AG09319 (cell line): ENCODE measurements at places on chromosomes 7 and 10.

DNA sequence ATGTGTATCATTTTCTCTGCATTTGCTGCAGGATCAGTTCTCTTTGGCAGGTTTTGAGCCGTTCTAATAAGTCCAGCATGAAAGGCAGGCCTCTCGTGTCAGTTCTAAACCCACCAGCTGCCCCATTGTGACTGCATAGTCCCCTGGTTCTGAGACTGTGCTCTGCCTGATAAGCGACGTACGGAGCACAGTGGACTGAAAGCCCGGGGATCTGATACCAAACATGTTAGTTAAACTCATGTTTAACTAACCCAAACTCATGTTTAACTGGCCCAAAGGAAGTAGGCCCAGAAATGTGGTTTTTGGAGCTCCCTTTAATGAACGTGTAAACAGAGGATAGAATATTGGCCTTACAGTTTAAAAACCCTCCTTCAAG lies 98.0 kb upstream of the PDCD4 start:
- no peak for DNase-seq

GRCh38 chr10:112517451-112517862 lies 70.4 kb downstream of the VTI1A start:
- no peak for DNase-seq

GRCh38 chr10:27019827-27020226 lies 80.5 kb downstream of the ANKRD26 start:
- DNase-seq, result no peak

DNA sequence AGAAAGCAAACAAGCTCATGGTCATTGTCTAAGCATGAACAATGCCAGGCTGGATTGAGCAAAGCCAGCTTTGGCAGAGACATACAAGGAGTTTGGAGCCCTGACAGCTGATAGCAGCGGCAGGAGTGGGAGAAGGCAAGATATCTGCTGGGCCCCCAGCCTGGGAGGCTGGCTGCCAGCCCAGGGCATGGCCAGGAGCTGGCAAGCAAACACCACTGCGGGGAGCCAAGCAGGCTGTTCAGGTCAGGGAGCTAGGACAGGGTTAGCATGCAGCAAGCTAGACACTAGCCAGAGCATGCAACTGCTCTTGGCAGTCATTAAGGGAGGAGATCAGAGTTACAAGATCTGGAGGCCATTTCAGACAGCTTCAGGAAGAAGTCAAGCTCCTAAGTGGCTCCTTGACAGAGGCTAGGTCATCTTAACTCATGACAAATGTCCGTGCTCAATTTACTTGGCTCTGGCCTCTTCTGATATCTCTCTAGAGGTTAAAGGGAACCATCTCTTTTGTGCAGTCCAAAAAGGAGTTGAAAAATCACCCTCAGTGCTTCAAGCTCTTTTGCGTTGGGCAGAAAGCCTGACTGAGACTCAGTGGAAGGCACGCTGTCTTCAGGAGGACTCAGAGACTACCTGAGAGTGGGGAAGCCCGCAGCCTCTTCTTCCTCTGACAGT lies 436.8 kb upstream of the C7orf33 start:
- DNase-seq, result no peak

- DNase-seq, result no peak
Observed at GRCh38 chr10:17195083-17195482, 6.4 kb downstream of the TRDMT1 start.

- peak; percentile 93 for DNase-seq
Observed at GRCh38 chr10:30182191-30183054, 123.0 kb upstream of the JCAD start.

DNA sequence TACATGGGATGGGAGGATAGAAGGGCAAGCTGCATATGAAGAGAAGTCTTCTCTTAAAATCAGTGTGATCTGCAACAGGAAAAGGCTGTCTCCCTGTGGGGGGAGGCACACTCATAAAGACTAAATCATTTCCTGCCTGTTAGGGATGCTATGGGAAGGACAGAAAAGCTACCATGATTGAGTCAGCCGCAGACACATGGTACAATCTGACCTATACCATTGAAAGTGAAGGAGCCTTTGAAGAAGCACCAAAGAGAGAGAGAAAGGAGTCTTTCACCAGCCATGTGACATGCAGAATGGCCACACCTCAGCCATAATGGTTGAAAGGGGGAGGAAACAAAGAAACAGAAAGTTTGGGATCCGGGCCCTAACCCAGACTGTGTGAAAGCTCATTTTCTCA lies 29.1 kb downstream of the NUDCD3 start:
- no peak for DNase-seq

- no peak for DNase-seq
Observed at GRCh38 chr7:140435252-140435895, 31.5 kb downstream of the RAB19 start.

DNA sequence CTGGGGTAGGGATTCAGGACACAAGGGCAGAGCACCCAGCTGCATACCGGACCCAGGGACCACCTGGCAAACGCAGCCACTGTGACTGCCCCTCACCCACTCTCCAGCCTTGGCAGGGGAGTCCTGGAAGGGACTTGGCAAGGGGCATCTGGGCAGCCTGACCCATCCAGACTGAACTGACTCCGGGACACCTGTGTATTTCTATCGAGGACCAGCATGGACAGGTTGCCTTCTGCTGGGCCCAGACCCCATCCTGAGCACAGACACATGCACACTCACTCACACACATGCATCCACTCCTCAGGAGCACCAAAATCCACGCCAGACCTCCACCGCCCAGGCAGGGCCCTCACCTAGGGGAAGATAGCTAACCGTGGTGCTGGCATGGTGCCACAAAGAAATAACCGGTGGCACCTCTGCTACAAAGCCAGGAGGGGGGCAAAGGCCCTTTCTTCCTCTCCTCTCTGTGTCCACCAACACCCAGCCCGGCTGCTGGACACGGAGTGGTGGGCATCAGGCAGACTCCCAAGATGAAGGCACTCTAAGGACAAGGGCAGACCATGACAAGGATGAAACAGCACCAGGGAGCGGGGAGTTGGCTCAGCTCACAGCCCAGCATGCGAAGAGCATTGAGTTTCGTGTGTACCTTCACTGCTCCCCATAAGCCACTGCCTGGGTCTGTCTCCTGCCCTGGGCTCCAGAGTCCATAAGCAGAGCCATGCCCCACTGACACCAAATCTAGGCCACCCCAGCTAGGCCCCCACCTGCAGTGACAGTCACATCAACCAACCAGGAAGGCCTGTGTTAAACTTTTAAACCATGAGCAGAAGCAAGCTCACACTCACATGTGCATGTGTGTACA lies 35.3 kb downstream of the KCNH2 start:
- DNase-seq, result no peak

DNA sequence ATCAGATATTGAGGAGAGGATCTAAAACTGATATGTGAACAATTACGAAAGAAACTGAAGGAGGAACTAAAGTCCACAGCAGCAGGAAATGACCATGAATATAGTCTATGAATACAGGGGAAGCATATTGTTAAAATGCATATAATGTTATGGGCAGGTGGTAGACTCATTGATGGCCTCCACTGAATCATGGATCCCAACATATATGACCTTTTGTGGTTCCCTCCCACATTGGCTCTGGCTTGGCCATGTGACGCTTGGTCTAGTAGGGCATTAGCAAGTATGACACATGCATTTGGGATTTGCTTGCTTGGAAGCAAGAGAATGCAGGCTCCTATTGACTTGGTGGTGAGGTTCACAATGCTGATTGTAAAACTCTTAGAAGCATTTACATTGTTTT lies 55.2 kb upstream of the RAB18 start:
- no peak for DNase-seq

DNA sequence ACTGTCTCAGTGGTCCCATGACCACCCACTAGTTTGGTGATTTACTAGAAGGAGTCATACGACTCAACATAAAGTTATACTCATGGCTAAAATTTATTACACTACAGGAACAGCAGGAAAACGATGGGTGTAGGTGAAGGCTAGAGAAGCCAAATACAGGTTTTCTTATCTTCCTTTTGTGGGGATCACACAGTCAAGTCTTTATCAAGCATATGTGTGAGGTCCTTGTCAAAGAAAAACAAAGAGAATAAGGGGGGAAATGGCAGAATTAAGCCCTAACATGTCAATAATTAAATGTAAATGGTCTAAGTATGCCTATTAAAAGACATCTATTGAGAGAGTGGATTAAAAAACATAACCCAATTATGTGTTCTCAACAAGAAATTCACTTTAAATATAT lies 47.8 kb upstream of the UBN2 start:
- no peak for DNase-seq

- DNase-seq, result no peak
Observed at GRCh38 chr7:3427957-3428356, 126.9 kb downstream of the SDK1 start.

DNA sequence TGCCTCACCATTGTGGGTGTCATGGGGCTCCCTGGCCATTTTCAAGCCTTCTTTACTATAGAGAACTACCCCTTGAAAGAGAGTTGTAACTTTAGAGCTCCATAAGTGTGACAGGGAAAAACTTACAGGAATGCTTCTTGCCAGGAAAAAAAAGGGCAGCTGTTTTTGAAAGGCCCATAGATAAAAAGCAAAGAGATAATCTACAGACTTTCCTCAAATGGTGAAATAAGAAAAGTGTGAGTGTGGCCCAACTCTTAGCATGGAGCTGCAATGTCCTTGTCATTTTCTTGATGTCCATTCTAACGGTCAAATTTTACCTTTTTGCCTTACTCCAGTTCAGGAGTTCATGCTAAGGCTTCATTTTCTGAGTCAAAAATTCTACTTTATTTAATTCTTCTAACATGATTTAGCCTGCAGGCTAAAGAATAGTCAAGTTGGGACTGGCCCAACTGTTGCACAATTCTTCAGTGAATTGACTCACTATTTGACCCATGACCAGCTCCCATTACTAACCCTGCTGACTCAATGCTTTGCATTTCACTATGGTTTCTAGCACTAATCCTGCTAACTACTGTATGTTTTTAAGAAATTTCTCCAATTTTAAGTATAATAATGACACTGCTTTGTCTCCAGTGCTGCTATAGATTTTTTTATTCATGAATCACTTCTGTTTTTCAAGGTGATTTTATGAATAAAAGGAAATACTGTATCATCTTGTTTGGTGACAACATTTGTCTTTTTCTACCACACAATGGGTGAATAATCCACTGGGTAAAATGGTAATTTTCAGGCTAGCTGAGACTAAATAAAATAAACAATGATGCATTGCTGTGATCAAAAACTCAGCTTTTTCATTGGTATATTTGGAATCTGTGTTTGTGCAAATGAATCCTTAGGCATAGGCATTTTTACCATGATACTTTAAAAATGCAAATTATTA lies 41.4 kb upstream of the SGCE start:
- peak; percentile 77 for DNase-seq

GRCh38 chr7:117323851-117324711 lies 1.2 kb upstream of the WNT2 start:
- DNase-seq, result no peak

DNA sequence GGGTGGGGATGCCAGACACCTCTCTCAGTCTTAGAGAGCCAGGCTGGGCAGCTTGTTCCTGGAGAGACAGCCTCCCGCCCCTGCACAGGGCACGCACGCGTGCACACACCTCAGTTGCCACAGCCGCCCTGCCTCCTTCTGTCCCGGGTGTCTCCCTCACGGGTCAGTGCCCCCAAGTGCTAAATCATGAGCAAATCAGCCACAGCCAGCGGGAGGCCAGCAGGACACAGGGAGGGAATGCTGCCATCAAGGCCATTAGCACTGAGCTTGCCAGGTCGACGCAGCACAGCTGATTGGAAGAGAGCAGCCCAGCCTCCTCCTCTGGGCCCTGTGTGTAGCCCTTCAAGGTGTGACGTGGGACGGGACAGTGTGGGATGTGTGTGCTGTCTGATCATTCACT lies 130.4 kb downstream of the CDH23 start:
- no peak for DNase-seq

DNA sequence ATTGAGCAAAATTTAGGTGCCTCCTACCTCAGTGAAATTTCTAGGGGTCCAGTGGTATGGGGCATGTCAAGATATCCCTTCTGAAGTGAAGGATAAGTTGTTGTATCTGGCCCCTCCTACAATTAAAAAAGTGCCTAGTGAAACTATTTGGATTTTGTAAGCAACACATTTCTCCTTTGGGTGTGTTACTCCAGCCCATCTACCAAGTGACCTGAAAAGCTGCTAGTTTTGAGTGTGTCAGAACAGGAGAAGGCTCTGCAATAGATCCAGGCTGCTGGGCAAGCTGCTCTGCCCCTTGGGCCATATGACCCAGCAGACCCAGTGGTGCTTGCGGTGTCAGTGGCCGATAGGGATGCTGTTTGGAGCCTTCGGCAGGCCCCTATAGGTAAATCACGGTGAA lies 46.0 kb downstream of the PTPRE start:
- no peak for DNase-seq

- DNase-seq, result no peak
Observed at GRCh38 chr10:44011603-44011981, 362.9 kb upstream of the ZNF32 start.

- DNase-seq, result no peak
Observed at GRCh38 chr7:45568536-45569289, 5.5 kb upstream of the ADCY1 start.

GRCh38 chr7:81802251-81802650 lies 32.4 kb upstream of the HGF start:
- DNase-seq, result no peak

DNA sequence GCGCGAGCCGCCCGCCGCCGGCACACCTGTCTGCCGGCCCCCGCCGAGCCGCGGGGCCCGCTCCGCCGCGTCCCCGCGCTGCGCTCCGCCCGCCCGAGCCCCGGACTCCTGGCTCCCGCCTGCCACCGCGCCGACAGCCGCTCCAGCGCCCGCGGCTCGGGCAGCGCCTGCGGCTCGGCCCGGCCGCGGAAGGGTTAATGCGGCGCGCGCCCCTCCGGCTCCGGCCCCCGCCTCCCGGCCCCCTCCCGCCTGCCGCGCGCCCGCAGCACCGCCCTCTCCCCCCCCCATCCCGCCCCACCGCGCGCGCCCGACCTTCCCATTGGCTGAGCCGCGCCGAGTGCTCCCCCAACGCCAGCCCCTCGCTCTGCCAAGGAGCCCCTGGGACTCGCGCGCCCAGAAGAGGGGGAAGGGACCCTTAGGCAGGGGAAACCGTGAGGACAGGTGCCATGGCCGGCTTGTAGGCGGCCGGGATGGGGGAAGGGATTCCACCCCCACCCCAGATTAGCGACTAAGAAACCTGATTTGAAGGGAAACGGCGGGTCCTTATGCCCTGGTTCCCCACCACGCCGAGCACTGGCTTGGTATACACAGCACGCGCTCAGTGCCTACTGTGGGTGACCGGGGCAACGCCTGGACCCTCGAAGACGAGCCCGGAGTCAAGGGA lies at the start of gene KCNH2:
TSS of gene KCNH2 (minus strand) at position 196 of the 664 bp plus-strand sequence. CDS start 408 bp downstream, outside the sequence.
- no peak for DNase-seq

GRCh38 chr7:117210397-117210796 lies 112.5 kb downstream of the WNT2 start:
- no peak for DNase-seq

- DNase-seq, result no peak
Observed at GRCh38 chr7:27161214-27161720, 4.1 kb downstream of the HOXA9 start.

DNA sequence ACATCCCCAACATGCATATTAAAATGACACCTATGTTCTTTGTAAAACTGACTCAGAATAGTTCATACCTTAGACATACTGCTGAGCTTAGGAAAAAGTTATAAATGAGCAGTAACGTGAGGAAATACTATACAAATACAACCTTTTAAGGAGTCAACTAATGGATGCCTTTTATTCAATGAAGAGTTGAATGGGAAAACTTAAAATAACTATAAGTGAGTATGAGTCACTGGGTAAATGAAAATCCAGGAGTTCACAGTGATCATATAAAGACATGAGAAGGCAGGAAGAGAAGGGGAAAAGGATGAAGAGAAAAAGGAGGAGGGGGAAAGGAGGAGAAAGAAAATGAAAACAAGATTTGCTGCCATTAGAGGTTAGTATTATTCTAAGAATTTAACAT lies 157.8 kb upstream of the PCDH15 start:
- no peak for DNase-seq
